ENCODE measurements at places on chromosomes 11 and 22.

GRCh38 chr11:111944139-111944538 is 7.0 kb downstream of the DIXDC1 start:
- DNase-seq, result no peak

- no peak for DNase-seq
These were observed 67.4 kb downstream of the BRD1 start for GRCh38 chr22:49760280-49760629.

DNA sequence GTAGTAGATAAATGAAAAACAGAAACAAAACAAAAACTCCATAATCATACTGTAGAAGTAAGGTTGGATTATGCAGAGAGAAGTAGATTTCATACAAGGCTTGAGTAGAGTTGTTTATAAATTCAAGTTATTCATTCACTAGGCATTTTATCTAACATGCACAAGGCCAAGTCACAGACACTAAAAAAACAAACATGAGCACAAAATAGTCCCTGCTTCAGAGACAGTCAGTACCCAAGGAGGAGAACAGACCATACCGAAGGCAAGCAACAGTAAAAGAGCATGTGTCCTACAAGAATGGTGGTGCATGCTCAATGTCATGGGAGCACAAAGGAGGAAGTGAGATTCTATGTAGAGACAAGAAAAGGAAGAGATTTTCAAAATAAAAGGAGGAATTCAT is 796.5 kb upstream of the LRRC4C start:
- no peak for DNase-seq

GRCh38 chr22:42217752-42218280 is 52.6 kb downstream of the TCF20 start:
- no peak for DNase-seq

DNA sequence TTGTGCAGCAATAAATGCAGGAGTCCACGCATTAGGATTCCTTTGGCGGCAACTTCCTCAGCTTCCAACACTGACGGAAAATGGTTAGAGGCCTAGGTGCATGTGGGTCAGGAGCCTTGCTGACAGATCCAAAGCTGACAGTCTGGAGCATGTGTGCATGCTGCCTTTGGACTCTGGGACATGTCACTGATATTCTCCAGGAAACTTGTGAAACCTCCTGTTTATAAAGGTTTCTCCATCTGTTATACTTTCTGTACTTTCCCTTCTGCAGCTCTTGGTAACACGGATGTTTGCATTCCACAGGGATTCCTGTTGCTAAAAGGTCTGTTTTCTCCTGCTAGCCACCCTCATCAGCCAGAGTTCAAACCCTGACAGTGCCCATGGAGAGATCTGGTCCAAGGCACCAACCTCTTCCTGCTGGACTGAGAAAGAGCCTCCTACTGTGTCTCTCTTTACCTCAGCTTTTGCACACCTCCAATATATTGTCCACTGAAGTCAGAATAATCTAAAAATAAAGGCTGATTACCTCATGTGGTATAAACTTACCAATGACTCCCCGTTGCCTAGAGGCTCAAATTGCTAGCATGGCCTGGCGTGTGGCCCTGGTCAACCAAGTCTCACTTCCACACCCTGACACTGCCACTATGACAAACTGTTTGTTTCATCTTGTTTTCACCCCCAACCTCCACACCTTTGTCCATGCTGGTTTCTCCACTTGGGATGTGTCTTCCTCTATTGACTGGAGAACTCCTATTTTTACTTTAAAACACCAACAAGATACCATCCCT is 31.1 kb upstream of the LYVE1 start:
- DNase-seq, result peak; percentile 83

DNA sequence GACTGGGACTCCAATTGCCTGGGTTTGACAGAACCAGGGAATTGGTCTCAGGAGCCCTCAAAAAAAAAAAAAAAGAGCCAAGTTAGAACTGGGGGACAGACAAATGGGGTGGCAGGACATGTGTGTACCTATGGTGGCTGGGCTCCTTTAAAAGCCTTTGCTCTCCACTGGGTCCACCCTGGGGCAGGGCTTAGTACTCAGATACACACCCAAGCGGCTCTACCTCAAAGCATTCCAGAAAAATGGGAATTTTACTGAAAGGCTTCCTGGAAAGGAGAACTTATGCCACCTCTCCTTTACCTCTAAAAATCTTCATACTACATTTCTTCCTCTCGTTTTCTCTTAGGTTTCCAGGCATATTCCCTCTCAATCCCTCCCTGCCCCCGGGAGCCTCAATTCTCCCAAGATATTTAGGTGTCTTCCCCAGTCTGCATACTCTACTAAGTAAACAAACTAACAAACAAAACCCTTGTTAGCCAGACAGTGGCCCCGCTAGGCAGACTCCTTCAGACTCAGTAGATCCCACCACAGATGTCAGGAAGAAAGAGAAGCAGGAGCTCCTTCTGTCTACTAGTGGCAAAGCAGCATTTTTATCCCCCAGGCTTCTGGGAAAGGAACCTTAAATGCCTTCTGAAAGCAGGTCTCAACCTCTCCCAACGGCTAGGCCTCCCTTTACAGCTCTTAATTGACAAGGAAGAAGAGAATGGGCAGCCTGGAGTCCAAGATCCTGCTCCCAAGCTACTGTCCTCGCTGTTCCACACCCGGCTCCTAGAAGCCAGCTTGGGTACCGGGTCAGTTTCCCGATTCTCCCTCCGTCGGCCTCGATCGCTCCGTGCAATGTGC is 653 bp downstream of the PCSK7 start:
- no peak for DNase-seq

DNA sequence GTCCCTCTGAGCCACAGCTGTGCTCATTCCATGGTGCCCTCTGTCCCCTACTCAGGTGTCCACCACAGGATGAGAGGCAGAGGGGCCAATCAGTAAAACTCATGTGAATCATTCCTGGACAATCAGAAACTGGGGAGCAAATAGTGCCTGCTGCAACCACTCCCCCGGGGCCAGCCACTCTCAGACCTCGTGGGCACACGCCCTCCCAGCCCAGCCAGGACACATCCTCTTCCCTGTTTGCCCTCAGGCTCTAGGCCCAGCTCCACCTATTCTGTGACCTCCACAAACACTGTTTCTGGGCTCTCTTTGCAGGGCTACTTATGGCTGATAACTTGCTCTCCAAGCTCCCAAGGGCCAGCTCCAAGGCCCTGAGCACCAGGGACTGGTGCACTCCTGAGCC is 14.0 kb upstream of the KCTD14 start:
- no peak for DNase-seq

DNA sequence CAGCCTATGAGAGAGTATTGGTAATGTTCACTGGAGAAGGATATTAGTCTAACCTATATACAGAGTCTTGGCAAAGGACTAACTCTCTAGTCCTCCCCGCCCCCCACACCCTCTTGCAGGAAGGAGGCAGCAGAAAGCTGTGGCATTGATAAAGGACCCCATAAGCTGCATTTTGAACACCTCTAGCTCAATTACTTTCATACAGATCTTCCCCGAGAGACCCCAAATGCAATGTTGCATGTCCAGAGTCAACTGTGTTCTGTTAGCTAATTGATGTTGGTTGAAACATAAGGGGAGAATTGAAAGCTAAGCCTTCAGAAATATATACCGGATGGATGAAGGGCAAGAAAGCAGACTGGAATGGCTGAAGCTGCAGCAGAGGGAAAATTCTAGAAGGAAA is 2.8 kb downstream of the MAP6 start:
- no peak for DNase-seq

DNA sequence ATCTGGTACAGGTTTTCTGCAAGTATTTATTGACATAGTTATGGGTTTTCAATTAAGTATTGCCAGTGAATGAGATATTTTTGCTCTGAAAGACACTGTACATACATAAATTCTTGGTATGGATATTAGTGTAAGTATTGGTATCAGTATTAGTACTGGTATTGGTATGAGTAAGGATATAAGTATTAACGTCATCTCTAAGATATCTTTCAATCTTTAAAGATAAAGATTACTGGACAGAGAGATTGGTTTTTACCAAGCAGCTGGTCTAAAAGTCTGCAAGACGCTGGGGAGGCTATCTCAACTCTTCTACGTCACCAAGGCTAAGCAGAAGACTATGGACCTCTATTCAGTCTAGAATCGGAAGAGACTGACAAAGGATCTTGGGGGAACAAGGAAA is 234.5 kb downstream of the NXPE2 start:
- DNase-seq, result no peak

GRCh38 chr11:57399221-57399620 is 8.8 kb upstream of the PRG2 start:
- no peak for DNase-seq

GRCh38 chr11:76023236-76024068 is 182.8 kb downstream of the WNT11 start:
- DNase-seq, result no peak

- DNase-seq, result no peak
These were observed 17.0 kb upstream of the NECTIN1 start for GRCh38 chr11:119745776-119746535.

GRCh38 chr11:27254744-27255446 is 108.1 kb downstream of the CCDC34 start:
- DNase-seq, result no peak
